ENCODE measurements at places on chromosomes 13 and 19.

DNA sequence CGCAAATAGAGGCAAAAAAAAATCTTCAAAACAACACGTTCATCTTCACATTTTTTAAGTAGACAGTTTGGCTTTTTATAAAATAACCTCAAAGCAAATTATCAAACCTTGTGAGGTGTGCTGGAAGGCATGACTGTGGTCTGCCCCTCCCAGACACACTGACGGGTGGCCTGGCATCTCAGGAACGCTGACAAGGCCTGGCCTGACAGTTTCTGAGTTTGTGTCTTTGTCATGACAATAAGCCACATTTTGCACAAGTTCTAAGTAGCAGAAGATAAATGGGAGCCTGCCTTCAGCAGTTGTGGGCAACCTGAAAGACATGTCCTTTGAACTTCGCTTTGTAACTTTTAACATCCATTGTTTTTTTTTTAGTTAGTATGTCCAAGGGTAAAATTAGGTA, 38.5 kb downstream of the SOX21 start:
- DNase-seq, result no peak

GRCh38 chr19:5631567-5632240, 8.8 kb downstream of the SAFB start:
- DNase-seq, result no peak

DNA sequence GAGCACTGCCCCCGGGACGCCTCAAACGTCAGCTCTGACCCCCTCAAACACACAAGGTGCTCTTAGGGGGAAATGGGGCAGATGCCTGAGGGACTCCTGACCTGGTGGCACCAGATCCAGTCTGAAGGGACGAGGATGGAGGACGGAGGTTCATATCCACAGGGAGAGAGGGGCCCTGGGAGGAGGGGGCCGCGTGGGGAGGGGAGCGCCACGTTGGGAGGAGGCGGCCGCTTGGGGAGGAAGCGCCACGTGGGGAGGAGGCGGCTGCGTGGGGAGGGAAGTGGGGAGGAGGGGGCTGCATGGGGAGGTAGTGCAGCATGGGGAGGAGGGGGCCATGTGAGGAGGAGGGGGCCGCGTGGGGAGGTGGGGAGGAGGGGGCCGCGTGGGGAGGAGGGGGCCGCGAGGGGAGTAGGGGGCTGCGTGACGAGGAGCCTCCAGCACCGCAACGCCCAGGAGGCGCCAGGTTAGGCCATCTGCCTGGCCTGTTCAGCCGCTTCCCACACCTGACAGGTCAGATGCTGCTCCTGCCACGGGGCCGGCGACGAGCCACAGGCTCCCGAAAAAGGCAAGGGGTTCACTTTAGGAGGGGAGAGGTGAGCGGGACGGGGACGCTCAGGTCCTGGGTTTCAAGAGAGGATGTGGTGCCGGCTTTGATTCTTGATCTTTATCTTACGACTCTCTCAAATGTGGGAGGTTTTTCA, 36.7 kb upstream of the C13orf46 start:
- no peak for DNase-seq

- DNase-seq, result no peak
Measured at GRCh38 chr19:29672933-29673336, 7.7 kb downstream of the PLEKHF1 start.

DNA sequence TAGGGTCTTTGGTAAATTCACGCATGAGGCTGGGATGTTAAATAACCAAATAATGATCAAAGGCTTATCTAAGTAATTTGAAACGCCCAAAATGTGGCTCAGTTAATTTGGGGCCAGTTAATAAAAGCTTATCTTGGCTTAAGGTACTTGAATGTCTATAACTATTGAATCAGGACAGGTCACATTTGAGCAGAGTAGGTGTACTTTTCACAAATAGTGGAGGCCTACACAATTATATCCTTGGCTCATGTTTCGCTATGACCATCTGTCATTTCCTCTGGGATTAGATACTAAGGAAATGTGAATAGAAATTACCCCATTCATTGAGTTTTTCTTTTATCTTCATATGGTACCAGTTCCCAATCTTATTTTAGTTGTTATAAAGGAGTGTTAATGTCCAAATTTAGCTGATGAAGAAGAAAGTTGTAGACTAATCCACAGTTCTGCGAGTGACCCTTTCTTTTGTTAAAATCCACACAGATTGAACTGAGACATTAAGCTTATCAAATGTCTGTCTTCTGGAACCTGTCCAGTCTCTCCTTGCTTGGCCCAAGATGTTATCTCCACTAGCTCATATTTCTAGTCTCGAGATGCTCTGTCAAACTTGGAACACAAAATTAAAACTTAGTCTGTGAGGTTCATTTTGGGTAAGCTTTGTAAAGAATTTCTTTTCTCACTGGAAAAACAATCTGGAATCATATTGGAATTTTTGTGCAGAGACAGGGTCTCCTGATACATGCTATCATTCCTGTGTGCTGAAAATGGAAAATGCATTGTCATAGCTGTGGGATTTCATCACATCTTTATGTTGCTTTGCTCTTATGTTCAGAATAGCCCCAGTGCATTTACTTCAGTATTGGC, 31.0 kb downstream of the SLAIN1 start:
- DNase-seq, result peak; percentile 15

- DNase-seq, result no peak
Measured at GRCh38 chr19:16607819-16608218, 20.2 kb downstream of the MED26 start.

DNA sequence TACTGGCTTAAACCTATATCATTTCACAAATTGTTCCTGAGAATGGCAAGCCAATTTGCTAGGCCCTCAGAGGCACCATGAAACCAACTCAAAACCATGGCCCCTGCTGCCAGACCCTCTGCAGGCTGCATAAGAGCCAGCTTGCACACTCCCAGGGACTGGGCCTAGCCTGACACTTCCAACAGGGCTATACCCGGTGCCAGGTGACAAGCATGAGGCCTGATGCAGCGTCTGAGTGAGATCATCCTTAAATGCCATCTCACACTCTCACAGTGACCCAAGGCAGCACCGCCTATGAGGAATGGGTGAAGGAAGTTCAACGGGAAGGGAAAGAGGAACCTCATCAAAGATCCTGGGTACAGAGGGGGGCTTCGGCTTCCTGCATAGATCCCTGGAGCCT, 65.6 kb downstream of the C13orf42 start:
- no peak for DNase-seq

DNA sequence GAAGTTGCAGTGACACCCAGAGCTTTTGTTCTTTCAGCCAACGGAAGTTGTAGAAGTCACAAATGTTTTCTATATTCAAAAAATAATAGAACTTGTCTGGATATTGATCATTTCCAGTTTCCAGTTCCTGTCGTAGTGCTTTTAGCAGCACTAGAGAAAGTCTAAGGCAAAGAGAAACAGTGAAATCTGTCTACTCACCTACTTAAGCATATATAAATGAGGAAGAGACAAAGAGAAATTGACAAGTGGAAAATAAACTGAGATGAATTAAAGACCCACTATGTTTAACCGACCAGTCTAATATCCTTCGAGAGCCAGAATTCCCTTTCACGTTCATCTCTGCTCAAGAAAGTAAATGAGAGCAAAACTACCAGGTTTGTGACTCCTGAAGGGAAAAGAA, 36.7 kb downstream of the DACH1 start:
- no peak for DNase-seq

DNA sequence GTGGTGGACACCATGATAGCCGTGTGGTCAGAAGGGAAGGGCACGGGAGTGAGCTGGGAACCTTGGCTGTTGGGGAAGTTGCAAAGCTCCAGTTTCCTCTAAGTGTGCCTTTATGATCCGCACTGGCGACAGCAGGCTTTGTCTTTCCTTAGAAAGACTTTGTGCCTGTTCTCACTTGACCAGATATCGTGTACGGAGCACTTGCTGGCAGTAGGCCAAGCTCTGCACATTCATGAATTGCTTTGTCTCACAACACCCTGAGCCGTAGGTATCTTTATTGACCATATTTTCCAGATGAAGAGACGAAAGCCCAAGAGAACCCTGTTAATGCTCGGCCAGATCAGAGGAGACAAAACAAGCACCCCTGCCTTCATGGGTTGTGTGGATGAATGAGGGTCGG, 15.1 kb downstream of the CUL4A start:
- DNase-seq, result no peak

DNA sequence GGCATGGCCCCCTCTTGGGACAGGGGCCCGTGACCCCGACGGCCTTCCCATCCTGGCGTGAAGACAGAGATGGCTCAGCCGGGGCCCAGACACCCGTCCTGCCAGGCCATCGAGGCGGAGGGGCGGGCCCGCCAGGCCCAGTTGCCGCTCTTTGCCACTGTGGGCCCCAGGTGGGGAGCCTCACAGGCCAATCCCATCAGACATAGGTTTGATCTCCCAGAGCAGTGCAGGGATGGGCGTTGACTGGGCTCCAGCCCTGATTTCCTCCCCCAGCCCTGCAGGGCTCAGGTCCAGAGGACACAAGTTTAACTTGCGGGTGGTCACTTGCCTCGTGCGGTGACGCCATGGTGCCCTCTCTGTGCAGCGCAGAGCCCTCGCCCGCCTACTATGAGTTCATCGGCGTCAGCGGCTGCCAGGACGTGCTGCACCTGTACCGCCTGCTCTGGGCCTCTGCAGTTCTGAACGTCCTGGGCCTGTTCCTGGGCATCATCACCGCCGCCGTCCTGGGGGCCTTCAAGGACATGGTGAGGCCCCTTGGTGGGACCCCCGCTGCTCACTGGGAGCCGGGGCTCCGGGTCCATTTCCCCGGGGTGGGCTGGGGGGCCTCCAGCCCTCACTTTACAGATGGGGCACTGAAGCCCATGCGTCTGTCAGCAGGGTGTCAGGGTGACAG, 42.4 kb downstream of the TMEM255B start:
- DNase-seq, result no peak

DNA sequence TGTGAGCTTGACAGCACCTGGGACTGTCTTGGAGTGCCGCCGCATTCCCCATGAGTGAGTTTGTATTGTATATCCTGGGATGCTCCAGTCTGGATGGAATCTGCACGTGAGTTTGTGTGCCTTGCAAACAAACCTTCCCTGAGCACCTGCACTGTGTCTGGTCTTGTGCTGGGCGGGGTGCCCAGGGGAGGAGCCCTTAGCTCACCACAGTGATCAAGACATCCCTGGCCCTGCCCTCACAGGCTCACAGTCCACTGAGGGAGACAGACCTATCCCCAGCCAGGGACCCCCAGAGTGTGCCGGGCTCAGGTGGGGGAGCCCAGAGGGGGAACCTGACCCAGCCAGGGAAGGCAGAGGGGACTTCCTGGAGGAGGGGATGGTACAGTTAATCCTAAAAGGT, 1.7 kb upstream of the BCAM start:
- no peak for DNase-seq

- DNase-seq, result peak; percentile 58
Measured at GRCh38 chr19:35868172-35868822, at the start of gene APLP1. APLP1 (plus strand) TSS chr19:35868574; CDS start chr19:35868637, 63 bp downstream.

DNA sequence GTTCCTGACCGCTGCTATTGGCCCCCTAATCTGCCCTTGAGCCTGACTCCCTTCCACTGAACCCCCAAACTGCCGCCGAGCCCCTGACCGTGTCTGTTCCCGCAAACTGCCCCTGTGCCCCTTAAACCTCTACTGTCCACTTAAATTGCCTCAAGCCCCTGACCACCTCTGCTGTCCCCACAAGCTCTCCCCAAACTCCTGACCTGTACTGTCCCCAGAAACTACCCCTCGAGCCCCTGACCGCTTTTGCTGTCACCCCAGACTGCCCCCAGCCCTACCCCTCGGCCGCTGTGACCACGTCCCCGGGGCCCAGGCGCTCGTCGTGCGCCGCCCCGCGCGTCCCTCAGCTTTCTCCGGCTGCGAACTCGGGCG, 382 bp downstream of the ZNF77 start:
- no peak for DNase-seq

DNA sequence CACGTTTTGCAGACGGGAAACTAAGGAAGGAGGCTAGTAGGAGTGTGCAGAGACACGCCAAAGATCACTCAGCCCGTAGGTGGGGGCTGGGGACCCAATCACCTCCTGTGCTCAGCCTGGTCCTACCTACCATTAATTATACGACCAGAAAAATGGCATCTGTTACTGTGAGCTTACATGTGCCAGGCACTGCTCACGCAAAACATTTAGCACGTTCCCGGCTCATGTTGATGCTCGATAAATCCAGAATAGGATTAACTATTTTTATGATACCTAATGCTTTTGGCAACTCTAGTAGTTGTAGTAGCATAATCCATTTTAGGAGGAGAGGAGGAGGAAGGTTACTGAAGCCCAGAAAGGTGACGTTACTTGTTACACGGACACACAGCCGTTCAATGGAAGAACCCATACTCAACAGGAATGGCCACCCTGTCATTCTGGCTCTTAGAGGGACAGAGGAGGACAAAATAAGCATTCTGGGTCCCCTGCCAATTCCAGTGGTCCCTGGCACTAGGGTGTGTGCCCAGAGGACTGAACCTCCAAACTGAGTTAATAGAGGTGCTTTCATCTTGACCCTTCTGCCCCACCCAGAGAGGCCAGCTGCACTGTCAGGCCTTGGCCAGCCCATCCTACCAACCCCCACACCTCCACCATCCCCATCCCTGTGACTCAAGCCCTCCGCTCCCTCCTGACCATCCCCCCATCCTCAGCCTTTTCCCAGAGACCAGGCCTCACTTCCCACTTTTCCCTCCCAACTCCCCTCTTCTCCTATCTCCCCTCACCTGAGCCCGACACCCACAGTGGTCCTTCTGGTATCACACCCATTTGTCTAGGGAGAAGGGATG, 5.0 kb upstream of the EML2 start:
- DNase-seq, result peak; percentile 13

- no peak for DNase-seq
Measured at GRCh38 chr19:39301021-39301420, 4.8 kb downstream of the IFNL1 start.

- no peak for DNase-seq
Measured at GRCh38 chr19:52226652-52227051, 36.8 kb downstream of the PPP2R1A start.

GRCh38 chr19:29309637-29310036, 96.7 kb upstream of the UQCRFS1 start:
- no peak for DNase-seq

DNA sequence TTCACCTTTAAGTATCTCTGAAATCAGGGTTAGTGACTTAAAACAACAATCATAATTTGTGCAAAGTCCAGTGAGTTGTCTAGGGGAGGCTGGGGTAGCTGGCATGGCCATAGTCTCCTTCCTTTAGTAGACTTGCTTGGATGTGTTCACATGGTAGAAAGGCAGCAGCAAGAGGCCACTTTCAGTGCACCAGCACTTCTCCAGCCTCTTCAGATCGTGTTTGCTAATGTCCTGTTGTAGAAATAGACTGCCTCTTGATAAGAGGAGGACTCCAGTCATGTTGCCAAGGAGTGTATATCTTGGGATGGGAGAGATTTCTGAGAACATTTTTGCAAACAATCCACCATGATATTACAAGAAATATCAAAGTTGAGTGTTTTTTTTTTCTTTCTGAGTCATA, 22.9 kb downstream of the WDFY2 start:
- no peak for DNase-seq

GRCh38 chr19:4068047-4068966, 1.6 kb upstream of the ZBTB7A start:
- DNase-seq, result peak; percentile 16

GRCh38 chr13:58598241-58598640, 966.7 kb downstream of the PCDH17 start:
- DNase-seq, result no peak

GRCh38 chr19:53865918-53866864, 1.5 kb upstream of the MYADM start:
- no peak for DNase-seq

All from NCI-H1694 treated with DMSO at 0.1 percent for 48 hours (cell line).